ENCODE measurements at places on chromosomes 3 and 15.

DNA sequence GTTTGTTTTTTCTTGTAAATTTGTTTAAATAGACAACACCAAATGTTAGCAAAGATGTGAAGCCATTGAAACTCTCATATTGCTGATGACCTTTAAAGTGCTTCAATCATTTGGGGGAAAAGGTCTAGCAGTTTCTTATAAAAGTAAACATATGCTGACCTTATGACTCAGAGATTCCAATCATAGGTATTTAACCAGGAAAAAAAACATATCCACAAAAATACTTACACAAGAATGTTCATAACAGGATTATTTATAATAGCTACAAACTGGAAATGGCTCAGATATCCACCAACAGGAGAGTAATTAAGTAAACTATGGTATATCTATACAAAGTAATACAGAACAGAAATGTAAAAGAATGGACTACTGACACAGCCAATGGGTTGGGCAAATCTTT, 27.1 kb upstream of the RORA start:
- no peak for DNase-seq

GRCh38 chr15:27327467-27328025, 356.6 kb downstream of the GABRG3 start:
- no peak for DNase-seq

GRCh38 chr3:123102826-123103225, 36.0 kb downstream of the PDIA5 start:
- peak; percentile 55 for DNase-seq

DNA sequence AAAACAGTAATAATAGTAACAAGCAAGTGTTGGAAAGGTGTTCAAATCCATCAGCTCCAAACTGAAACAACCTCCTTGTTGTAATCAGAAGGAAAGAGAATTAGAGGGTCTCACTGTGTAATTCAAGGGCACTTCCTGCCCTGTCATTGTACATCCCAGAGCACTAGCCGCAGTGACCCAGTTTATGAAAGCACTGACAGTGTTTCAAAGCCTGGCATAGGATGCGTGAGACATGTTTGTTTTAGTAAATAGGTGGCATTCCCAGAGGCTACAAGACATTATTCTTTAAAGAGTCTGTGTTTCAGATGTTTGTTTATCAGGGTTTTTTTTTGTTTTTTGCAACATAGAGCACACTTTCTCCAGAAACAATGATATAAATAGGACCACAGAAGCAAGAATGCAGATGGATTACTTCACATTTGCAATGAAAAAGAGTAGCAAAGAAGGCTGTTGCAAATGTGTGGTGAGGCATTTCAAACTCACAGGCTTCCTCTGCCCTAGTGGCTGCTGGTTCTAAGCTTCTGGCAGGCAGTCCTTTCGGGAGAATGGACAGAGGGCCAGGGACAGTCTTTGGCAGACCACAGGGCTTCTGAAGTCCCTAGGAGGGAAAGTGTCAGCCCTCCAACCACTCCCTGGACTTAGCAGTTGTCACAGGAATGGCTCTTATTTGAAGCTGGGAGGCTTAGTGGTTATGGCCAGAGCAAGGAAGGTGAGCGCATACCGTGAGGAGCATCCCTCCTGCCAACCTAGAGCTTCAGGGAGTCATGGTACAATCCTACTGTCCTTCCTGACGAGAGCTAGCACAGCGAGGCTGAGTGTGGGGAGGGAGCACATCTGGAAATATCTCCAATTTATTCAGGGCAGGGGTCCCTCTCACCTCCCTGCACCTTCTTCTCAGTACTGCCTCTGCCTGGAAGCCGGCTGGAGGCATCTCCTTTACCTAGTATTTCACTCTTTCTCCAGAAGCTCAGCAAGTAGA, 31.4 kb upstream of the TIPARP start:
- no peak for DNase-seq

DNA sequence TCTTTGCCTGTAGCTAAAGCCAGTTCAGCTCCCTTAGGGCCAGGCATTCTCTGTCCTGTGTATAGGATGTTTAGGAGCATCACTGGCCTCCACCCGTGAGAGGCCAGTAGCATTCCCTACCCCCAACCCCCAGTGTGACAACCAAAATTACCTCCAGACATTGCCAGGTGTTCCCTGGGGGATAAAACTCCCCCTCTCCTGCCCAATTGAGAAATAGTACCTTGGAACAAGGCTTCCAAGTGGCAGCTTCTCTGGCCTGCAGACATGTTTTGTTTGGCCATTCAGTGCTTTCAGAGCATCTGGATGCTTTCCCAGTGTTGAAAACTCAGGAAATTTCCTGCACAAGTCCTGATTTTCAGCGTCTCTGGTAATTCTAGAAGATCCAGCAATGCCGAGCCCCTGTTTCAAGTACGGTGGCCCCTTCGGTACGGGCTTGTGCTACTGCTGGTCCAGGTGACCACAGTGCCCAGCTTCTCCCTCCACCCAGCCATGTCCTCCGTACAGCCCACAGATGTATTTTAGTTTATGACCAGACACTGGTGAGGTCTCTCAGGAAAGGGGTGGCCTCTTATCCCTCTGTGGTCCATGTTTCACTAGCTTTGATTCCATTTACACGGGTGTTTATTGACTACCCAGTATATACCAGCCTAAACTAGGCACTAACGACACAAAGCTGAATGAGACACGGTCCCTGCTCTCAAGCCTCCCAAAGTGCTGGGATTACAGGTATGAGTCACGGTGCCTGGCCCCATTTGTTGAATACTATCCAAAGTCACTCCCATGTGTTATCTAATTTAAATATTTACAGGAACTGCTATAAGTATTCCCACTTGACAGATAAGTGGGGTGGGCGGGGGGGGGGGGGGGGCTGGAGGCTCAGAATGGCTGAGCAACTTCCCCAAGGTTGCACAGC, 125.4 kb upstream of the RAD18 start:
- DNase-seq, result no peak

GRCh38 chr3:103968131-103968530, 1398.6 kb upstream of the ALCAM start:
- DNase-seq, result no peak

DNA sequence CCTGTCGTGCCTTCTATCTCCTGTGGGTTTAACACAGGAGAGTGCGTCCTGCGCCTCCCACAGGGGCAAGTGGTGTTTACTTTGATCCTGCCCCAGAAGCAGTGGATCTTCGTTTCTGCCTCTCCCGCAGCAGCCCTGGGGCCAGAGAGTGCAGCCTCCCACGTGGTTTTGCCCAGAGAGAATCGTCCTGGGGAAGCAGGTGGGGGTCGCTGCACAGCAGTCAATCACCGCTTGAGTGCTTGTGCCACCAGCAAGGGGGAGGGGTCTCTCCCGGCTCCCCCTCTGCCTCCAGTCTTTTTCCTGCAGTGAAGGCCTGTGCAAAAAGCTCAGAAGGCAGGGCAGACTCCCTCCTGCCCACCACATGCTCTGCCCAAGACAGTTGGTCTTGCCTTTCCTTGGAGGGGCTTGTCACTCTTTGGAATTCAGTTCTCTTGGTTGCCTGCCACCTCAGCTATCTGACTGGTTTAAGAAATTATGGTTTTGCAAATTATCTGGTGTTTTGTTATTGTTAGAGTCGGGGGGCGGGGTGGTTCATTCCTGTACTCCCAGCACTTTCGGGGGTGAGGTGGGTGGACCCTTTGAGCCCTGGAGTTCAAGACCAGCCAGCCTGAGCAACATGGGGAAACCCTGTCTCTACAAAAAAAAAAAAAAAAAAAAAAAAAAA, 26.9 kb downstream of the STOML1 start:
- DNase-seq, result peak; percentile 74

DNA sequence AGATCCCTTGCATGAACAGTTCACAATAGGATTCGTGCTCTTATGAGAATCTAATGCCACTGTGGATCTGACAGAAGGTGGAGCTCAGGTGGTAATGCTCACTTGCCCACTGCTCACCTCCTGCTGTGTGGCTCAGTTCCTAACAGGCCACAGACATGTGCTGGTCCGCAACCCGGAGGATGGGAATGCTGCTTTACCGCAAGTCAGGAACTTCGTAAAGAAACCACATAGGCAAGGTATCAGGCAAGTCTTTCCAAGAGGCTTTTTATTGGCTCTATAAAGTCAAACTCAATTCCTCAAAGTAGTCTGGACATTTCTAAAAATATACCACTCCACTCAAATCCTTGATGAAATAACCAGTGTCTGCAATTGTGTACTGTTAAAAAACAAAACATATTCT, 56.1 kb downstream of the OSTN start:
- no peak for DNase-seq

GRCh38 chr15:35929740-35930444, 383.9 kb upstream of the DPH6 start:
- DNase-seq, result no peak

DNA sequence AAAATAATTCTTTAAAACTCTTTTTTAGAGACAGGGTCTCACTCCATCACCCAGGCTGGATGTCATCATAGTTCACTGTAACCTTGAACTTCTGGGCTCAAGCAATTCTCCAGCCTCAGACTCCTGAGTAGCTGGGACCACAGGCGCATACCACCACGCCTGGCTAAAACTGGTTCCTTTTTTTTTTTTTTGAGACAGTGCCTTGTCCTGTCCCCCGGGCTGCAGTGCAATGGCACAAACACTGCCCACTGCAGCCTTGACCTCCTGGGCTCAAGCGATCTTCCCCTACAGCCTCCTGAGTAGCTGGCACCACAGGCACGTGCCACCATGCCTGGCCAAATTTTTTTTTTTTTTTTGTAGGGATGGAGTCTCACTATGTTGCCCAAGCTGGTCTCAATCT, 23.7 kb upstream of the FURIN start:
- DNase-seq, result no peak

DNA sequence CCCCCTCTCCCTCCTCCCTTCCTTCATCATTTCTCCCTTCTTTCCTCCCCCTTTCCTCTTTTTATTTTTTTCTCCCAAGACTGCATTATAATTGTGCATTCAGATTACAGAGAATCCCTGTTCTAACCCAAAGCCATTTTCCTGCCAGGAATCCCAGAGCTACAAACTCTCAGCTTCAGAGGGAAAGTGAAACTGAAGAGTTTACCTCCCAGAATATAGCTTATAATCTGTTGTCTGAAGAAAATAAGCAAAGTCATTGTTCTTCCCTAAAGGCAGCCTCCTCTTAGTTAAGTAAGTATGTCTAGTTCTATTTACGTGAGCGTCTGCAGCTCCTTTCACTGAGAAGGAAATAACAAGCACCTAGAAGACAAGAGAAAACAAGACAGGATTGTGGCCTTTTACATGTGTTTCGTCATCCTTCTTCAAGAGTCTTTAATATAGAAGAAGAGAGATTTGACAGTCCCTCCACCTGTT, 97.2 kb downstream of the CHST2 start:
- no peak for DNase-seq

- no peak for DNase-seq
Observed at GRCh38 chr15:82871358-82871757, 61.9 kb downstream of the WHAMM start.

- peak; percentile 71 for DNase-seq
Observed at GRCh38 chr15:73996939-73997338, 2.4 kb downstream of the PML start.

DNA sequence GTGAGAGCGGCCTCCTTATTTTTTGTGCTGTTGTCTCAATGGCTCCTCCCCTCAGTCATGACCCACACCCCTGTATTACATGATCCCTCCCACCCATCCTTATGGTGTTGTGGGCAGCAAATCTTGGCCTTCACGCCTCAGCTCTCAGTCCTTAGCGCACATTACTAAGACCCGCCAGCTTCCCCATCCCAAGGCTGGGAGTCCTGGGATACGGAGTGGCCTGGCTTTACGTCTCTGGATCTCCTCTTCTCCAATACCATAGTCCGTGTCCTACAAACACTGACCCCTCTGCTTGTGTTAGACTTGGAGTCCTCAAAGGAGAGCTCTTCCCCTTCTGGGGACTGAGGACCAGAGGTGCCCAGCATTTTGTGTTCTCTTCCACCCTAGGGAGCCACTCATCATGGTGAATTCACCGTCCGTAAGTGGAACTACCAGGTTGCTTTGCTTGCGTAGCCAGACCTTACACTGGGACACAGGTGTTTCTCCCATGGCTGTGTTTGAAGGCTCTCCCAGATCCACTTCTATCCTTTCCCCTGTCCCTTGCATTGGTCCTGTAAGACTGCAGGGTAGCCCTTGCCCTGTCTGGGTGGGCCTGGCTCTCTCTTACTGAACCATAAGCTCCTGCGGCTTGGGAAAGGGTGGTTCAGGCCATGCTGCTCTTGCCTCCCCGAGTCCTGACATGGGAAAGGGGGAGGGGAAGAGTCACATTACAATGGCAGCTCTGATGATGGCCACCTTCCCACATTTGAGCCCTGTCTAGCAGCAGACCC, 13.6 kb downstream of the GRM2 start:
- no peak for DNase-seq

GRCh38 chr3:5047764-5048419, 68.7 kb downstream of the BHLHE40 start:
- no peak for DNase-seq

- no peak for DNase-seq
Observed at GRCh38 chr3:139468399-139468798, 7.9 kb downstream of the RBP2 start.

DNA sequence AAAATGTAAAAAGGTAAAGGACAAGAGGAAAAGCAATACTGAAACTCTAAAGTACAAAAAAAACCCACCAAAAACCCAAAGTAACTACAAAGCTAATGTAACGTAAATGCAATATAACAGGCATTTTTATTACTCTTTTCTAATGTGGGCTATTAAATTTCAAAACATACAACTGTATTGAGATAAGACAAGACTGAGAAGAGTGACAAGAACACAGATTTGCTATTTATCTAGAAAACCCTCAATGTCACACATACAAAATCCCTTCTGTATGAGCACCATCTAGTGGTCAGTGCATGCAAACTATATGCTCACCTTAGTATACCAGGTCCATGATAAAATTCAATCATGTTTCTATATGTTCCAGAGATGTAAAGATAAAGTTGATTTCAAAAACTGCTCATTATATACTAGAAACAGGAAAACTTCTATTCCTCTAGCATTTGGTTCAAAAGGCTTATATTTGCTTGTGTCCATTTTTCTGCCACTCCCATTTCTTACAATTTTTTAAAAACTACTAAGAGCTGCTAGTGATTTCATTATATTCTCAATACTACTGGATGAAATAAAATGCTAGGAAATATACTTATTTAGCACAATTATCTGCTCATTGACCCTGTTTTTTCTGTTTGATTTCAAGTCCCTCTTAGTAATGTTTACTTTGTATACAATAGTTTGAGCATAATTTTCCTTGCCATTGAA, 111.4 kb downstream of the DLG1 start:
- DNase-seq, result no peak

DNA sequence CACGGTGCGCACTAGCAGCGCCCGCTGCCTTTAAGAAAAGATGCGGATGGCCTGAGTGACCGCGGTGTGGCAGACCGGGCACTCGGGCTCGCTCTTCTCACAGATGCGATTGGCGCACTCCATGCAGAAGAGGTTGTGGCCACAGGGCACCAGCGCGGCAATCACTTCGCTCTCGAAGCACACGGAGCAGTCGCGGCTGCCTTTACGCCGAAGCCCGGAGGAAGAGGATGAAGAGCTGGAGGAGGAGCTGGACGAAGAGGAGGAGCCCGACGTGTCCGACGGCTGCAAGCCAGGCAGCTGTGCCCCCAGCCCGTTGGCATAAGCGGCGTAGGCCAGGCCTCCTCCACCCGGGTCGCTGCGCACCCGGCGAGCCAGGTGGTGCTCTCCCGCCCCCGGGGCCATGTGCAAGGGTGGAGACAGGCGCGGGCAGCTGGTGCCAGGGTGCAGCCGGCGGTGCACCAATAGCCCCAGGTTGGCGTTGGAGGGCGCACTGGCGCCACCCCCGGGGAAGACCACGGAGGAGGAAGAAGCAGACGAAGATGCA, 2.6 kb downstream of the MEX3B start:
- DNase-seq, result no peak

GRCh38 chr3:160780245-160780644, 24.2 kb downstream of the PPM1L start:
- DNase-seq, result no peak

- DNase-seq, result no peak
Observed at GRCh38 chr3:79249701-79250100, 518.1 kb downstream of the ROBO1 start.
